M059J (cell line): ENCODE measurements at places on chromosomes 4 and X.

GRCh38 chr4:10753336-10753735 is 68.8 kb upstream of the CLNK start:
- no peak for DNase-seq

DNA sequence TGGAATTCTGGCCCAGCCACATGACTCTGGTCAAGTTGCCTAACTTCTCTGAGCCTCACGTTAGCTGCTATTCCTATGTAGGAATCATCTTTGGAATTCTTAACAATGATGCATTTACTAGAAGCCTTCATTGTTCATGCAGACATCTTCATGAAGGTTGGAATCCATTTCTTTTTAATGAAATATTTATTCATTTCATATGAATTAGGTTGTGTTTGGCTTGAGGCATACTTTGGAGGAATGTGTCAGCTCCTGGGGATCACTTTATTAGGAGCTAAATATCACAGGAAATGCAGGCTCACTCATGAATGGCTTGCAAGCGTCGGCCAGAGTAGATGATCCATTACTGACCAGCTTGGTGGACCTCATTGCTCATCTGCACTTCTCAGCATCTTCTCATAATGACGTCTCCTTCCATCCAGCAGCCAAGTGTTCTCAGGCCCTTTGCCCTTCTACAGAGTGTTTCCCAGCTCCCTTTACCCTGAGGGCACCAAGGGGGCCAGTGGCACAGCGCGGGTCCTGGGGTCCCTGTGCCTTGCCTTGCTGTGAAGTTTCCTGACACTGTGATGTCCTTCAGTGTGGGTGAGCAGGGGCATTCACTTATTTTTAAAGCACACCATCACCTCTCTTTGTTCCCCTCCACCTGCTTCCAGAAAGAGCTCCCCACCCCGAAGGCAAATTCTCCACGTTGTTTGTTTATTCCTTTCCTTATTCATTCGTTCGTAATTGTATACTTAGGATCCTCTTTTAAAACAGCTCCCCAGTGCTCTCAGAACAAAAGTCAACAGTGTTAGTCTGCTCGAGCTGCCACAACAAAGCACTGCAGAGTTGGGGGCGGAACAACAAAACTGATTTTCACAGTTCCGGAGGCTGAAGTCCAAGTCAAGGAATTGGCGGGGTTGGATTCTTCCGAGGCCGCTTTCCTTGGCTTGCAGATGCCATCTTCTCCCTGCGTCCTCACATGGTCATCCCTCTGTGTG is 106.8 kb downstream of the STK32B start:
- DNase-seq = peak; percentile 64

DNA sequence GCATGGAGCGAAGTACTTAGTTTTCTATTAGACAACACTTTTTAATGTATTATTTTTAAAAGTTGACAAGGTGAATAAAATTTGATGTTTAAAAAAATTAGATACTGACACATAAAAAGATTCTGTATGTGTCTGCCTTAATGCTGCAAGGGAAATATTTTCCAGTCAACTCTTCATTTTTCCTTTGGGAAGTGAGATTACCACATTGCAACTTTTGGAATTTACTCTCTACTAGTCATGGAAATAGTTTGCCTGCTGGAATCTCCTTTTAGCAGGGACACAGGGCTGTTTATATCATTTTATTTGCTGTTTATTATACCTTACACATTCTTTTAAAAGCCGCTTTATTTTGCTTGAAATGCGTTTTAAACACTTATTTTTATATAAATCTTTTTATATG is 135.1 kb downstream of the MID1 start:
- DNase-seq = no peak

DNA sequence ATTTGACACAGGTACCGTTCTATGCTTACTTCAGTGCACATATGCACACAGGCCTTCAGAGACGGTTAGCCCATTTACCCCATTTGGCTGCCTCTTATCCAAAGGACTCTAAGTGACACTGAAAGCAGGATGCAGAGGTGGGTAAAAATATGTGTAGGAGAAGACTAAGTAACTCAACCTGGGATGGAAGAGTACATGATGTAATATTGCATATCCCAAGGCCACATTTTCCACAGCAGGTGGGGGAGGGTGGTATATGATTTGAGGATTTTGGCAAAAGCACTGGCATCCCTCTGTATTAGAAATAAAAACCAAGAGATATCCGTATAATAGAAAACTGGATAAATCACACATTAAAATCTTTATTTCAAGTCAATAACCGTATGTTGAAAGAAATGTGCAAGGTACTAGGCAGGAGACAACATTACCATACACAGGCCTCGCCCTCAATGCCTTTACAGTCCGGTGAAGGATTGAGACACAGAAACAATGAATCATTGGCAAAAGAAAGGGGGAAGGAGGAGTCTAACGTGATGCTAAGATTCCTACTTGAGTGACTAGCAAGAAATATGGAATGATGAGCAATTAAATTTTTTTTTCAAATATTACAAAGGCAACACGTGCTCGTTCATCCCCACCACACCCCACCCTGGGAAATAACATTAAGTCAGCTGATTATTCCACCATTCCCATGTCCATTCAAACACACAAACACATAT is 161.0 kb upstream of the RASGEF1B start:
- peak; percentile 20 for DNase-seq

- DNase-seq = no peak
Measured at GRCh38 chr4:52883707-52884669, 21.9 kb downstream of the RASL11B start.

DNA sequence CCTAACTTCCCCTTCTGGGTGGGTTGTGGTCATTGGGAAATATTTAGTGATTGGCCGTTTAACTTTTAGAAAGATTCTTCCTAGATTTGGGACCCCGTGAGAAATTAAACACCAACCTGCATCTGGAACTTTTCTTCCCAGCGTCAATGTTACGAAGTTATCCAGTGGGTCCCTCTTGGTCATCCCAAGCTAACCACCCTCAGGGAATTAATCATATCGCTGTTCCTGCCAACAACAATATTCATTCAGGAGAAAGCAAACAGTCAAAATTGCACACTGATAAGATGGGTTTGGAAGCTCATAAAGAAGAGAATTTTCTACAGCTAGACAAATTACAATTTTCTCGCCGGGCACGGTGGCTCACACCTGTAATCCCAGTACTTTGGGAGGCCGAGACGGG is 121.2 kb upstream of the STX18 start:
- peak; percentile 77 for DNase-seq

DNA sequence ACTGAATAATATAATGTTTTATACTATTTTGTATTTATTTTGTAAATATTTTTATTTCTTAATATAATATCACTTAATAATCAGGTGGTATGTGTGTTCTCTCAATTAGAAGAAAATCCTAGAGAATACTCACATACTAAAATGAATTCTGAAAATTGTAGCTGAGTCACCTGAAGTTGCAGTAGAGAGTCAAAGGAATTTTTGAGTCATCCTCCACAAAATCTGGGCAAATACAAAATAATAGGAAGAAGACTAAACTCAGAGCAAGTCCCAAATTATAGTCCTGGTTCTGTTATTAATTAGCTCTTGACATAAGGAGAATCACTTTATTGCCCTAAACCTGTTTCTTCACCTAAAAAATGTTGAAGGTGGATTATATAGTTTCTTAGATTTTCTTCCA is 57.8 kb downstream of the SPATA4 start:
- DNase-seq = peak; percentile 45

- DNase-seq = no peak
Measured at GRCh38 chrX:147737690-147738089, 174.0 kb upstream of the FMR1 start.

DNA sequence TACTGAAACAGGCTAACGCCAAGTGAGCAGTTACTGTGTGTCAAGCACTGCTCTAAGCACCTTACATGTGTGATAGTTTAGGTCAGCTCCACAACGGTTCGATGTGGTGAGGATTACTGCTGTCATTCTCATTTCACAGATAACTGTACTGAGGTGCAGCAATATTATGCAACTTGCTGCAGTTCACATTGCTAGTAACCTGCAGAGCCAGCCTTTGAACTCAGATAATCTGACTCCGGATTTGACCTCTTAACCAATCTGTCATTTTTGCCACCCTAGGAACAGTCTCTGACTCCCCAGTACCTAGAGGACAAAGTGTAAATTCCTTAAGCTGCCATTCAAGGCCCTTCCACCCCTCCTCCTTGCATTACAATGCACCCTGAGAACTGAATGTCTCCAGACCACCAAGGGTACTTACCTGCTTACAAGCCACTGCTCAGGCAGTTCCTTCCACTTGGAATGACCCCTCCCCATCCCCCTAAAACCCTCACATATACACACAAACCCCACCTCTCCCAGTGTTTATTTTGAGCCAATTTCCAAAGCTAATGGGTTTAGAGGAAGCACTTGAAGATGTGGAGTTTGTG is 24.9 kb downstream of the EFNB1 start:
- no peak for DNase-seq

- no peak for DNase-seq
Measured at GRCh38 chr4:43512253-43512652, 619.7 kb downstream of the GRXCR1 start.

DNA sequence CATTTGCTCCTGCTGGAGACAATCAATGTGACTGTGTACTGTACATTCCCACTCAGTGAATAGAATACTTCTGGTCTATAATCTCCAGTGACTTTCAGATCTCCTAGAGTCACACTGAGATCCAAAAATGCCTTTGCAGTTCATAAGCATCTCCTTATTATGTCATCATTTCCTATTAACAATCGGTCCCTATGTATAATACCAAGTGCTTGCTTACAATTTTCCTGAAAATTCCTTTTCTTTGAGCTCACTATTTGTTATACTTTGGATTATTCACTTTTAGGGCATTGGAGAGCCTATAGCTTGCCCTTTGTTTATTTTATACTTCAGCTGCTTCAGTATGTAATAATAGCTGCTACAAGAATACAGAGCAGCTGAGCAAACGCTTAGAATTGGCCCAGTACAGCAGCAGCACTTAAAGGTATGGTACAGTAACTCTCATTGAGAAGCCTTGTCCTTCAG is 313.0 kb downstream of the DCTD start:
- peak; percentile 2 for DNase-seq

- DNase-seq = no peak
Measured at GRCh38 chr4:35653451-35653850, 590.9 kb downstream of the ARAP2 start.

DNA sequence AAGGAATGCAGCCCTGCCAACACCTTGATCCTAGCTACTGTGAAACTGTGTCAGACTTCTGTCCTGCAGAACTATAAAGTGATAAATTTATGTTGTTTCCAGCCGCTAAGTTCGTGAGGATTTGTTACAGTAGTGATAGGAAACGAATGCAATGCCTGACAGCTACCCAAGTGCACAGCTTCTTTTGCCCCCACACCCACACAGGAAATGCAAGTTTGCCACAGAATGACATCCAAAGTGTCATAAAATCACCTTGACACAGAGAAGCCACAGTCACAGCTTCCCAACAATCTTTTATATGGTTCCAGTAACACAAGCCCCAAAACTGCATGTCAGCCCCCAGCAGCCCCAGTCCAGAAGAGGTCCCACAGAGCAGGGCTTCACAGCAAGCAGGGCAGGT is 216.9 kb upstream of the S100G start:
- no peak for DNase-seq

DNA sequence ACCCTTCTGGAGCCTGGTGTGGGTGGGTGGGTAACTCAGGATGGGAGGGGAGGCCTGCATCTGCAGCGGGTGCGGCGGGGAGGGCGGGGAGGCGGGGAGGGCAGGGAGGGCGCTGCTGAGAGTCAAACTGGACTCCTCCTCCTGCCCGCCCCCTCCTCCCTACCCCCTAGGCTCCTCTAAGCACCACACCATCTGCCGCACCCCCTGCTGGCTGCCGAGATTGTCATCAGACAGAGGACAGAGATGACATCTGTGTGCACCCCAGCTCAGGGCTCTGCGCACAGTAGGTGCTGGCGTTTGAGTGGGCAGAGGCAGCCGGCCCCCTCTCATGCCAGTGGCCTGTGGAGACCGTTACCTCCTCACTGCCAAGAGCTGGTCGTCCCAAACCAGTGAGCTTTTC is 10.6 kb upstream of the HMX1 start:
- no peak for DNase-seq

DNA sequence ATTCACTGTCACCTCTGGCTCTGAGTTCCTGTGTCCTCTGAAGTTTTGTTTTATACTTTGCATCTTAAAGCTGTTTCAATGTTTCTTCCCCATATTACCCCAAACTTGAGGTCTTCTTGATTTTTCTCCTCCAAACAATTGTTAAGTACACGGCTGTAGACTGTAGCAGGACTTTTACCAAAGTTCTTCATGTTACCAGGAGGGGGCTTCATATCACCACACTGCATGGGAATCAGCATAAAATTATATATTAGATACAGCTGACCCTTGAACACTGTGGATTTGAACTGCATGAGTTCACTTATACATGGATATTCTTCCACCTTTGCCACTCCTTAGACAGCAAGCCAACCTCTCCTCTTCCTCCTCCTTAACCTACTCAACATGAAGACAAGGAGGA is 56.6 kb downstream of the SPATA18 start:
- no peak for DNase-seq

DNA sequence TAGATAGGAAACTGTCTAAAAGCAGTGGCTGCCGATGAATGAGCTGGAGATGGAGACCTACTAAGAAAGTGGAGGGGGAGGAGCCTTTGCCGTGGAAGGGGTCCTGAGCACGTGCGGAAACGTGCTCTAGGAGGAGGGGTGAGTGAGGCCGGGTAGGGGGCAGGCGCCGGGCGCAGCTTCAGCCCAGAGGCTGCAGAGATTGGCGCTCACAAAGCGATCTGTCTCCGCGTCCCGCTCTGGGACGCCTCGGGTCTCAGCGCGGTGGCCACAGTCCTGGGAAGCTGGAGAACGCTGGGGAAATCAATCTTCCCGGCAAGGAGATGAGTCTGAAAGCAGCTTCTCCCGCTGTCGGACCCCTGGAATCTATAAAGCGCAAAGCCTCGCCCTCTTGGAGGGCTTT is 444 bp upstream of the ARHGAP6 start:
- DNase-seq = no peak

- no peak for DNase-seq
Measured at GRCh38 chrX:24662352-24662751, 15.2 kb upstream of the PCYT1B start.

- peak; percentile 63 for DNase-seq
Measured at GRCh38 chr4:165560941-165561340, 182.1 kb downstream of the CPE start.

GRCh38 chr4:141926406-141926805 is 290.0 kb downstream of the IL15 start:
- no peak for DNase-seq

DNA sequence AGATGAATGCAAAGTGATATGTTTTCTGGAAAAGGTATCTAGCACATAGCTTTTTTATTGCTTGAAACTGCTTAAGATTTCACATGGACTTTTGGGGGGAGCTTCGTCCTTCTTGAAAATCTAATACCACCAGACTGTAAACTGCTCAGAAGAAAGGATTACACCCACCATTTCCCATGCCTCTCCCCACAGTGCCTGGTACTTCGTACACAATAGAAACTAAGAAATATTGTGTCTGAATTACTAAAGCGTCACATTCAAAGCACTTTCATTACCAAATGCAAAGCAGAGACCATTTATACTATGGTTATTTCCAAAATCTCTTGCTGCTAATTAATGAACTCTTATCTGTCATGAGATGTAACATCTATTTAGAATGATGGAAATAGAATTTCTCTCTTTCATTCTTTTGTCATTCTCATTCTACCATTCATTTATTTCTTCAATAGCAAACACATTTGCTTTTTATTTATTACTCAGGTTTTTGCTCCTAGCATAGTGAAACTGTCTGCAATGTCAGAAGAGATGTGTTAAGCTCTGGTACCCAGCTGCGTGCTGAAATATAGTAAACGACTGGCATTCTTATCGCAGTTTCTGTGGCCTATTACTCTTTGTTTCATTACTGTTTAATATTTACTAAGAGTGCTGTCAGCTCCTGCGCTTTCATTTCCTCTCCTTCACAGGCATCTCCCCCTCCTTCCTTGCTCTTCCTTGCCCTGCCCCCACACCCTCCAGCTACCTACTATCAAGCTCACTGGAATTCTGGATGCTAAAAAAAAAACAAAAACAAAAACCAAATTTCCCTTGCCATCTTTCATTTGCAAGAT is 51.4 kb upstream of the RAPGEF2 start:
- DNase-seq = peak; percentile 24
